Muscle of leg (tissue), 16 donors: ENCODE measurements at places on chromosomes 6 and 20. TPM values are rescaled to one million over a fixed set of nuclear protein-coding genes. Genes with fewer than 3 reads are reported as not detected.
A peak's percentile ranks its signal among the peaks of the same experiment; 100 is the strongest.

- H3K27me3 ChIP-seq = no peaks in the 10 kb centered on the region
- H3K36me3 ChIP-seq = peaks cover 25% of the 10 kb centered on the region
- H3K27ac ChIP-seq = peak overlapping the region; percentile 11
- no peak overlapping the region for H3K4me3 ChIP-seq
- no peak for DNase-seq
These were observed 19.6 kb downstream of the RRBP1 start for GRCh38 chr20:17662333-17663039.

DNA sequence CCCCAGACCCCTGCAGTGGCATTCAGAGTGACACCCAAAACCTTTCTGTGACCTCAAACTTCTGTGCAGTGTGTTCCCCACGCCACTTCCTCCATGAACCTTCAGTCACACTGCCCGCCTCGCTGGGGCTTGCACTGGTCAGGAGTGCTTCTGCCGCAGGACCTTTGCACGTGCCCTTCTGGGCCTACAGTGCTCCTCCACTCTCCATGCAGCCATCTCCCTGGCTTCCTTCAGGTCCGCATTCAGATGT, 27.1 kb downstream of the SYNJ2 start:
- H3K27me3 ChIP-seq = no peaks in the 10 kb centered on the region
- no peak overlapping the region for H3K4me3 ChIP-seq
- peak overlapping the region; percentile 77 for H3K27ac ChIP-seq
- no peaks in the 10 kb centered on the region for H3K36me3 ChIP-seq

DNA sequence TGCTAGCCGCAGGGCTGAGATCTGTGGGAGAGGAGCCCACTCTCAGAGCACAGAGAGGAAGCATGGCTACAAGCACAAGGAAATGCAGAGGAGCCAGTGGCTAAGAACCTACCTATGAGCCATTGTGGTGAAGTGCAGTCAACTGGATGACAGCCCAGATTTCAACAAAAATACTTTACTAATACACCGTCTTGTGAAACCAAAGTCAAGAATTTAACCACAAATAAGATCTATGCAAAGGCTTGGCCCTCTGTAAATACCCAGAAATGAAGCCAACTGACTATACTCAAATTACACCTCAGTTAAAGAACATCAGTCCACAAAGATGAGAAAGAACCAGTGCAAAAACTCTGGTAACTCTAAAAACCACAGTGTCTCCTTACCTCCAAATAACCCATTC, 40.1 kb upstream of the PTCHD4 start:
- no peaks in the 10 kb centered on the region for H3K36me3 ChIP-seq
- H3K27ac ChIP-seq = no peak overlapping the region
- no peaks in the 10 kb centered on the region for H3K27me3 ChIP-seq
- no peak for DNase-seq

DNA sequence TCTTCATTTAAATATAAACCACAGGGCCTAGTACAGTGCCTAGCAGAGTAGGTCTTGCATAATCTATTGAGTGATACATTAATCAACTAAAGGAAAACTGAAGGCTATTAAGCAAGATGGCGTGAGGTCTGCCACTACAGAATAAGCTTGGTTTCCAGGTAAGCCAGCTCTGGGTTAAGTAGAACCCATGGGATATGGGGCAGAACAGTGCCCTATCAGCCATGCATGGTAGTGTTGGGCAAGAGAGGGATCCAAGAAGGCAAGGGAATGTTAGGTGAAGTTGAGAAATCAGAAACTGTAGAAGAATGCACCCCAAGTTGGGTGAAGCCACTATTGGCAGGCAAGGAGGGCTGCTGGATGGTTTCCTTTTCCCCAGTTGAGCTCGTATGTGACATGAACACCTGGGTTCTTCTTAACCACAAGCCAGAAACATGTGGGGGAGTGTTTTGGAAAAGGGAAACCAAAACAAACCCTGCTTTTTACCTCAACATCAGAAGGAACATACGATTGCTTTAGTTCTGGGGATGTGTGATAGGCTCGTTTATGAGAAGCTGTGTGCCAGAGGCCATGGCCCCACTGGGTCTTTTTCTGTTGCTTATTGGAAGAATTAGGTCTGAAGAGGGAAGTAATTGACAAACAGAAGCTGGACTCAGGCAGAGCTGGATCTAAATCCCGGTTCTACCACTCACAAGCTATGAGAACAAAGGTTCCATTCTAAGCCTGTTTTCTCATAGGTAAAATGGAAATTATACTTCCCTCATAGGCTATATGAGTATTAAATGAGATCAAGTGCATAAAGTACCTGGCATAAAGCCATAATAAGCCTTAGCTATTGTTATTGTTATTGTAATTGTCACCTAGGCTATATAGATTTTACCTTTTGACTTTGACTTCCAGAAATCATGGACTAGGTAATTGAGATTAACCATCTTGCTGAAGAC, 33.5 kb downstream of the NEDD9 start:
- peaks cover 2% of the 10 kb centered on the region for H3K36me3 ChIP-seq
- no peak overlapping the region for H3K27ac ChIP-seq
- no peaks in the 10 kb centered on the region for H3K27me3 ChIP-seq
- no peak overlapping the region for H3K4me3 ChIP-seq
- peaks cover 20% of the 10 kb centered on the region for H3K4me1 ChIP-seq

DNA sequence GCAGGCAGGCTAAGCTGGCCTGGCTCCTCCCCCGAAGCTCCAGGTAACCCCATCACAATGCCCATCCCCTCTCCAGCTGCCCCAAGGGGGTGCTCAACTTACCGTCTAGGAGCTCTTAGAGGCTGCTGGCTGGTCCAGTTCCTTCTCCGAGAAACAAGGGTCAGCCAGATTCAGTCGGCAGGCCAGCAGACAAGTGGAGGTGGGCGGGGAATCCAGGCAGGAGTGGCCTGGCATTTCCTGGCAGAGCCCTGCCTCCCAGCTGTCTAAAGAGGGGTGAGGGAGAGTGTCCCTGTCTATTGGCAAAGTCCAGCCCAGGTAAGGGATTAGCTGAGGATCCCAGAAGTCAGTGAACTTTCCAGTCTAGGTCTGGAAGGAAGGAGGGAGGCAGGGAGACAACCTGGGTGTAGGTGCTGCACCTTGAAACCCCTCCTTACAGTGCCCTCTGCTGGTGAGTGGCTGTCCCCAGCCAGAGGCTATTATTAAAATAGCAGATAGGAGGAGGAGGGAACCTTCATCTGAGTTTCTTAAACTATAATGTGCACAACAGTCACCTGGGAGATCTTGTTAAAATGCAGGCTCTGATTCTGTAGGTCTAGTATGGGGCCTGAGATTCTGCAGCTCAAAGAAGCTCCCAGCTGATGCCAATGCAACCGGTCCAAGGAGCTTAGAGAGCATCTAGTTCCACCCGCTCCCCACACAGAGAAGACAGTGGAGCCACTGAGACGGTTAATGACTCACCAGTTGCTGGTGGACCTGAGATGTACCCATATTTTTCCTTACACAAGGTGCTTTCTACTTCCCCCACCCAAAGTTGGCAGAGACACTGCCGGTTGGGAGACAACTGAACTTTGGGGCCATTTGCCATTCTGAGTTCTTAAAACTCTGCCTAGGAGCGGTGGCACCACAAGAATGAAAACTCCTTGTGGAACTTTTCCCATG, at the start of gene UNC5CL:
TSS of gene UNC5CL (minus strand) at position 162 of the 939 bp plus-strand sequence. CDS start 4,147 bp downstream, outside the sequence.
- no peaks in the 10 kb centered on the region for H3K27me3 ChIP-seq
- H3K36me3 ChIP-seq = no peaks in the 10 kb centered on the region
- H3K27ac ChIP-seq = no peak within 1 kb of the TSS
- no peak within 1 kb of the TSS for H3K4me3 ChIP-seq
- DNase-seq = no peak

- no peaks in the 10 kb centered on the region for H3K27me3 ChIP-seq
- H3K27ac ChIP-seq = no peak overlapping the region
- H3K36me3 ChIP-seq = peaks cover 64% of the 10 kb centered on the region
- no peak overlapping the region for H3K4me3 ChIP-seq
- peak; percentile 44 for DNase-seq
- H3K4me1 ChIP-seq = no peaks in the 10 kb centered on the region
These were observed 81.1 kb downstream of the LAMA4 start for GRCh38 chr6:112173221-112173804.

CSE1L gene
- 53.4 TPM for total RNA-seq

CST9 gene
- not detected for total RNA-seq

DNA sequence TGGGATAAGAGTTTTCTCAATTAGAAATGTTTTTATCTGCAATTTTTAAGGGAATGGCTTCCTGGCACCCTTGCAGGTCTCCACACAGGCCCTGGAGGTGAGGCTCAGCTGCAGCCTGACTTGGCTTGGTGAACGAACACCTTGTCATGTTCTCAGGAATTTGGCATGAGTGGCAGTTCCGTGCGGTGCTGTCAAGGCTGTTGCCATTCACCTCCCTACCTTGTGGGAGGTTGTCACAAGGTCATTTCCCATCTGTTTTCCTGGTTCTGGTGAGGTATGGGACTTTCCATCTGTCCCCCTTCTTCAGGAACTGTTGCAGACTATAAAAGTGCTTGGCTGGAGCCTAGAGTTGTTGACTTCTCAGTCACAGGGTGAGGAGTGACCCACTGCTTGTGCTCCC, 82.9 kb downstream of the ELOVL4 start:
- H3K36me3 ChIP-seq = no peaks in the 10 kb centered on the region
- no peaks in the 10 kb centered on the region for H3K27me3 ChIP-seq
- DNase-seq = no peak

CDSN gene
- not detected for total RNA-seq

GRCh38 chr6:137519629-137520176, 25.5 kb upstream of the OLIG3 start:
- no peak for DNase-seq
- no peak overlapping the region for H3K4me3 ChIP-seq
- H3K27me3 ChIP-seq = peaks cover 25% of the 10 kb centered on the region
- H3K4me1 ChIP-seq = no peaks in the 10 kb centered on the region

GRCh38 chr6:8881663-8882062, 446.3 kb upstream of the SLC35B3 start:
- H3K27ac ChIP-seq = no peak overlapping the region
- DNase-seq = peak; percentile 10
- H3K4me1 ChIP-seq = no peaks in the 10 kb centered on the region
- H3K36me3 ChIP-seq = no peaks in the 10 kb centered on the region
- no peaks in the 10 kb centered on the region for H3K27me3 ChIP-seq

SIRPD gene
- not detected for total RNA-seq

DNA sequence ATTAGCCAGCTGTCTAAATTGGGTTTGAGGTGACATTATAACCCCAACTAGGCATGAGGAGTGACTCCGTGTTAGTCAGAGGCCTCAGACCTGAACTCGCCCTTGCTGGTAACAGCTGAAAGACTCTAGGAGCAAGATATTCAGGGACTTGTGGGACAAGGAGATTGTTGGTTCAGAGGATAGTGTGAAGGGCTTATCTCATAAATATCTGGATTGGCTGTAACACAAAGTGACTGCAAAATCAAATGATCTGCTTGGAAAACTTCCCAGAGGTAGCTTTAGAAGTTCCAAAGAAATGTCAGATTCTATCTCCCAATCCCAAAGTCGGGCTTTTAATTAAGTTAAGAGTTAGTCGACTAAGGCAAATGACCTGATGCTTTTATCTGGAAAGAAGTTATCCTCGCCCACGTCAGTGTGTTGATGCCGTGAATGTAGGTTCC, 72.4 kb downstream of the TULP4 start:
- DNase-seq = no peak
- no peaks in the 10 kb centered on the region for H3K27me3 ChIP-seq
- no peaks in the 10 kb centered on the region for H3K36me3 ChIP-seq
- H3K27ac ChIP-seq = no peak overlapping the region
- H3K4me1 ChIP-seq = peaks cover 3% of the 10 kb centered on the region

DOK5 gene
- 15.9 TPM for total RNA-seq

TNF gene
- total RNA-seq = 0.22 TPM

GRCh38 chr6:156735751-156736150, 41.4 kb upstream of the ARID1B start:
- no peak for DNase-seq
- H3K4me3 ChIP-seq = no peak overlapping the region
- no peaks in the 10 kb centered on the region for H3K4me1 ChIP-seq
- H3K36me3 ChIP-seq = no peaks in the 10 kb centered on the region

- H3K27ac ChIP-seq = no peak overlapping the region
- no peak overlapping the region for H3K4me3 ChIP-seq
- no peaks in the 10 kb centered on the region for H3K36me3 ChIP-seq
- DNase-seq = peak; percentile 41
These were observed 122.1 kb upstream of the SPACA1 start for GRCh38 chr6:87925373-87926060.

DNA sequence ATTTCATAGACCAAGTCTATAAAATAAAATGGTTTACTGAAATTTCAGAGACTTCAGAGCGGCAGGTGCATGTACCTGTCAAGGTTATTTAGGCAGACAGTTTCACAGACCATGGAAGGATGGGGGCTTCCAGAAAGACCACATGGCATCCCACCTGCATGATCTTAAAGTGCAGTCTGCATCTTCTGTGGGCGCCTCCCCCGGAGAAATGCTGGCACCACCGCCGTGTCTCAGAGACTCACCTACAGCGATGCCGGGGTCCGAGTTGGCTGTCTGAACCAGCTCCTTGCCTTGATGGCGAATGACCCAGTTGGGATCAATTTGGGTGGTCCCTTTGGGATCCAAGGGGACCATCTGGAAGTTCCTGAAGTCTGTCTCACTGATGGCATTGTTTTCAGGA, 30.6 kb downstream of the THBS2 start:
- peaks cover 6% of the 10 kb centered on the region for H3K4me1 ChIP-seq
- no peak overlapping the region for H3K27ac ChIP-seq
- H3K4me3 ChIP-seq = no peak overlapping the region
- no peaks in the 10 kb centered on the region for H3K27me3 ChIP-seq

GRCh38 chr6:137051790-137052472, 7.2 kb upstream of the IL20RA start:
- peak overlapping the region; percentile 59 for H3K27ac ChIP-seq
- no peak overlapping the region for H3K4me3 ChIP-seq
- H3K4me1 ChIP-seq = peaks cover 8% of the 10 kb centered on the region
- peaks cover 6% of the 10 kb centered on the region for H3K27me3 ChIP-seq

DNA sequence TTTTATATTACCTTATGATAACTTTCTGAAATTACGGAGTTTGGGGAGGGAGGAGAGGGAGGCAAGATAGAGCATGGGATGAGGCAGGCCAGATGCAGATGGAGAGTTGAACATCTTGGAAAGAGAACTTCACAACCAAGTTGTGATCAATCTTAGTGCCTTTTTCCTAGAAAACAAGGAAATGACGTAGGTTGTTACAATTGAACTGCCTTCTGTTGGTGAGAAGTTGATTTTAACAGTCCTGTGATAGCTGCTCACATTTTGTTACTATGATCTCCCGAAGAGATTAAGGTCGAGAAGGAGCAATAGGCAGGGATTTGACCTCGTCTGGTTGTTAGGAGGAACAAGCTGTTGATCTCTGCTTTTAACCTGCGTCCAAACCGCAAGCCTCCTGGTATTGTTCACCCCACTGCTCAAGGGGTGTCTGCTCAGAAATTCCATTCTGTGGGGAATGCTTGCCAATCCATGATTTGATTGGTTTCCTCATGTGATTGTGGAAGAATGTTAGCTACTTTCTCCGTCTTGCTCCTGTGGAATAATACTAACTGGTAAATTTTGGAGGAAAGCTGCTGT, 35.1 kb downstream of the TIAM2 start:
- no peaks in the 10 kb centered on the region for H3K36me3 ChIP-seq
- no peak overlapping the region for H3K4me3 ChIP-seq
- no peak overlapping the region for H3K27ac ChIP-seq
- DNase-seq = no peak

RAET1G gene
- total RNA-seq = 0.09 TPM

FAM217A gene
- total RNA-seq = not detected

GRCh38 chr20:58467572-58468527, 47.3 kb downstream of the APCDD1L start:
- no peaks in the 10 kb centered on the region for H3K36me3 ChIP-seq
- no peaks in the 10 kb centered on the region for H3K27me3 ChIP-seq
- peaks cover 67% of the 10 kb centered on the region for H3K4me1 ChIP-seq
- no peak overlapping the region for H3K4me3 ChIP-seq
